HT1080 (cell line): ENCODE measurements at places on chromosomes 5 and 9. TPM values are rescaled to one million over a fixed set of nuclear protein-coding genes. Genes with fewer than 3 reads are reported as not detected.

FAM81B gene
- not detected in 2 replicates for total RNA-seq

SNCAIP gene
- 3.6 and 6.5 TPM in 2 replicates for total RNA-seq

ARHGEF37 gene
- 0.02 and 0.03 TPM in 2 replicates for total RNA-seq

FOXD4L4 gene
- total RNA-seq: 0.14 and 0.70 TPM in 2 replicates

DNA sequence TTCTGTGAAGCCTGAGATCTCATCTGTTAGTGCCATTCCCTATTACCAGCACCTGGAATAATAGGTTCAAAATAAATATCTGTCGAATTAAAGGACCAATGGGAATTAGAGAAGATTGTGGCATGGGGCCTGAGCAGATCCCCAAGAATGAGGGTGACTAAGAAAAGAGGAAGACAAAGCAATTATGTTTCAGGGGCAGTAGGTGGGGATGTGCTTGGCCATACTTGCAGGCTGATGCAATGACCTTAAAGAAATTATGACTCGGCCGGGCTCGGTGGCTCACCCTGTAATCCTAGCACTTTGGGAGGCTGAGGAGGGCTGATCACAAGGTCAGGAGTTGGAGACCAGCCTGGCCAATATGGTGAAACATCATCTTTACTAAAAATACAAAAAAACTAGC lies 562.8 kb downstream of the PTPRD start:
- peak; percentile 69 for DNase-seq

DNA sequence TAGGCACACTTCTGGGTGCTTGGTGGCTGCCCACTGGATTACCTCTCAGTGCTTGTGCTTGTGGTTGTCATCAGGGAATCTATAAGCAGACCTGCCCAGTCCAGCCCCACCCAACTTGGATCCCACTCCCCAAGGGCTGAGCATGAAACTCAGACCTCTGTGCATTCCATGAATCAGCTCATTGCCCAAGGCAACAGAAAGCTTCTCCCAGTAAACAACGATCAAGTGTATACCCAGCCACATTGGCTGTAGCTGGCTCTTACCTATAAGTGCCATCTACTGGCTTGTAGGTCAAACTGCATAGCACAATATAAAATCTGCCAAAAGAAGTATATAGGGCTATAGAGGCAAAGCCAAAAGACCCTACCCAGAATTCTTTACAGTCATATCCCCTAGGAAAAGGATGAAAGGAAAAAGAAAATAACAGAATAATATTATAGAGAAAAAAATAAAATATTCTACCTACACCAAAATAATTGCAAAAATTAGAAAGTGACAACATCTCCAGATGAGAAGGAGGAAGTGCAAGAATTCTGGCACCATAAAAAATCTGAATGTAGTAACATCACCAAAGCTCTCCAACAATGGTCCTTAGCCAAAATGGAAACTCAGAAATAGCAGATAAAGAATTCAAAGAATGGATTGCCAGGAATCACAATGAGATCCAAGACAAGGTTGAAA lies 321.0 kb upstream of the TRPC7 start:
- DNase-seq: peak; percentile 34

- DNase-seq: no peak
These were observed 105.4 kb upstream of the SPOCK1 start for GRCh38 chr5:137604348-137605095.

DNA sequence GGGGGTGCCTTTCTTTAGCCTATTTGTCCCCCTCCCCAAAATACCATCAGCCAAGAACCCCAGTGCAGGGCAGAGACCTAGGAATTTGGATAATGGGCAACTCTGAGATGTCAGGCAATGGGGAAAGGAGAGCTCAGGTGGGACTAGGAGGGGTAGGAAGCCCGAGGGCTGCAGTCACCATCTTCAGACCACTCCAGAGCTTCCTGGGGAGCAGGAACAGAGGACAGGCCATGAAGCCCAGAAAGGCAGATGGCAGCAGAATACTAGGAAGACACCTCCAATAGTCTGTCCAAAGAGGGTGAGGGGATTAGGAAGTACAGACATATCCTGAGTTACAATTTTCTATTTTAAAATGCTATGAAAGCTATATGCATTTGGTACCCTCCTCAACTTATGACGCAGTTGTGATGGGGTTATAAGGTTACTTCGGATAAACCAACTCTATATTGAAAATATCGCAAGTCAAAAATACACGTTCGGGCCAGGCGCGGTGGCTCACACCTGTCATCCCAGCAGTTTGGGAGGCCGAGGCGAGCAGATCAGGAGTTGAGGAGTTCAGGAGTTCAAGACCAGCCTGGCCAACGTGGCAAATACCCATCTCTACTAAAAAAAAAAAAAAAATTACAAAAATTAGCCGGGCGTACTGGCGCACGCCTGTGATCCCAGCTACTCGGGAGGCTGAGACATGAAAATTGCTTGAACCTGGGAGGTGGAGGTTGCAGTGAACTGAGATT lies 34.6 kb upstream of the IL17B start:
- DNase-seq: no peak

DNA sequence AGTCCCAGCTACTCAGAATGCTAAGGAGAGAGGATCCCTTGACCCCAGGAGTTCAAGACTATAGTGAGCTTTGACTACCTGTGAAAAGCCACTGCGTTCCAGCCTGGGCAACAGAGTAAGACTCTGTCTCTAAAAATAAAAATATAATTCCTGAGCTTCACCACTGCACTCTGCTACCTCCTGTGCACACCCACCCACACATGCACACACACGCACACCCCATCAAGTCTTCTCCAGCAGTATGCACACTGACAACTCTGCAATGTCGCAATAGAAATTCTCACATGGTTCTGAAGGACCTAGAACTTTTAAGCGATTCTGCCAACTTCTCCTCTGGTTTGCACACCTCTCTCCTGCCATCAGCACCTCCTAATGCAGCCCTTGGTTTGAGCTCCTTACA lies 47.5 kb upstream of the FAT2 start:
- no peak for DNase-seq

- DNase-seq: no peak
These were observed 820.8 kb downstream of the MAT2B start for GRCh38 chr5:164326219-164326618.

DNA sequence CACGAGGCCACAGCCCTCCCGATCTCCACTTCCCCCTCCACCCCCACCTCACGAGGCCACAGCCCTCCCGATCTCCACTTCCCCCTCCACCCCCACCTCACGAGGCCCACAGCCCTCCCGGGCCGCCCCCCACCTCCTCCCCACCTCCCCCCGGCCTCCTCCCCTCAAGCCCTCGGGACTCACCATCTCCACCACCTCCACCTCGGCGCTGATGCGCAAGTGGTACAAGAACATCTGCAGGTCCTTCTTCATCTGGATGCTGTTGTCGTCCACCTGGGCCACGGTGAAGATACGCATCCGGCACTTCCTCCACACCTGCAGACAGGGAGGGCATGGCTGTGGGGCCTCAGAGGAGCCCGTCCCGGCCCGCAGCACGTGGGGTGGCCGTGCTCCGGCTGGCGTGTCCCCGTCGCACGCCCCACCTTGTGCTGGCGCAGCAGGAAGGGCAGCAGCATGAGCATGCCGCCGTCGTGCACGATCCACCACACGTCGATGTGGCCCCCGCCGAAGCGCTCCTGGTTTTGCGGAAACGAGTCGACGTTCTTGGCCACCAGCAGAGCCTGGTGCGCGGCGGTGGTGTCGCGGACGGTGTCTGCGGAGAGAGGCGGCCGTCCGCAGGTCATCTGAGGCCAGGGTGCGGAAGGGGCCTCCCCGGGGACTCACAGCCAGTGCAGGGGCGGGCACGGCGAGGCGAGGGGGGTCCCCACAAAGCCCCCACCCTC lies 48.0 kb downstream of the SLC12A7 start:
- no peak for DNase-seq
